ENCODE measurements at places on chromosomes 16 and 17.

- DNase-seq, result no peak
These were observed 44.7 kb upstream of the LGALS9 start for GRCh38 chr17:27586203-27586721.

DNA sequence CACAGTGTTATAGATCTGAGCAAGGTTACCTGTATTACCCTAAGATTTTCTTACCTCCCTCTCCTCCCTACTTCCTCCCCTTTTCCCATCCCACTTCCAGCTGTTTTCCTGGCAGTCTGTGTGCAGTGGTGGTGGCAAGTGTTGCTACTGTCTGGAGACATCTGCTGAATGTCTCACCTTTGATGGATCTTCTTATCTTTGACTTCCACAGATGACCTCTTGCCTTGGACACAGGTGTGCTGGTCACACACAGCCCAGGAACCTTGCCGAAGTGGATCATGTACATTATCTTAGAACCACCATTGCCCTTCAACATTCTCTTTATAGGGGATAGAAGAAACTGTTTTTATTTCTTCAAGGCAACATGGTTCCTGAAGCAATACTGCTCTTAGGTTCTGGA lies 245.1 kb downstream of the UTP18 start:
- DNase-seq, result no peak

DNA sequence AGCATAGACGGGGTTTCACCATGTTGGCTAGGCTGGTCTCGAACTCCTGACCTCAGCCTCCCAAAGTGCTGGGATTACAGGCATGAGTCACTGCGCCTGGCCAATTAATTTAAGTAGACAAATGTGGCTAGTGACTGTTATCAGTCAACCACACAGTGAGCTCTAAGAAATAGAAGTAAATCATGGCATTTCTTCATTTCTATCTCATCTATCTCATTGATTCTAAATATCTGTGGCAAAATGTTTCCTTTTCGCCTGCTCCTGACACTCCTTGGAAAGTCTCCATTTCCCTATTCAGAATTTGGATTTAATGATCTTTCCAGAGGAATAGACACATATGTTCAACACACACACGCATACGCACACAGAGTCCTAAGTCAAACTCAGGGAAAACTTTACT lies 81.3 kb downstream of the HIC1 start:
- DNase-seq, result no peak

GRCh38 chr17:67867591-67867990 lies 42.3 kb downstream of the BPTF start:
- DNase-seq, result no peak

GRCh38 chr17:56593086-56593645 lies 333 bp upstream of the NOG start:
- peak; percentile 49 for DNase-seq

GRCh38 chr17:51346218-51346982 lies 86.1 kb downstream of the UTP18 start:
- no peak for DNase-seq

DNA sequence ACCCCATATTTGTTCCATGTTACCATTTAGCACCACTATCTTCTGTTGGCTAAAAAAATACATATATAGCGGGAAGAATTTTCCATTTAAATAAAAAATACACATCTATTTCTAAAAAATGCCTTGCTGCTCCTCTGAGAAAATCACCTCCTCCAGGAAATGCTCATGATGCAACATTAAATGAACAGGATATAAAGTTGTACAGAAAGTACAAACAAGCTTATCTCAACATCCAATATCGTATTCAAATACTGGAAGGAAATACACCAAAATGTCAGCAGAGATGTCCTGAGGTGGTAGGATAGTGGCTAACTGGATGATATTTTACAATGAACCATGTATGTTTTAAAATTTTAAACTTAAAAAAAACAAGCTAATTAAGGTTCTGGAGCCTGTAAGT lies 21.3 kb downstream of the GNA13 start:
- no peak for DNase-seq

- DNase-seq, result no peak
These were observed 149.9 kb downstream of the SLC39A11 start for GRCh38 chr17:72942579-72942978.

DNA sequence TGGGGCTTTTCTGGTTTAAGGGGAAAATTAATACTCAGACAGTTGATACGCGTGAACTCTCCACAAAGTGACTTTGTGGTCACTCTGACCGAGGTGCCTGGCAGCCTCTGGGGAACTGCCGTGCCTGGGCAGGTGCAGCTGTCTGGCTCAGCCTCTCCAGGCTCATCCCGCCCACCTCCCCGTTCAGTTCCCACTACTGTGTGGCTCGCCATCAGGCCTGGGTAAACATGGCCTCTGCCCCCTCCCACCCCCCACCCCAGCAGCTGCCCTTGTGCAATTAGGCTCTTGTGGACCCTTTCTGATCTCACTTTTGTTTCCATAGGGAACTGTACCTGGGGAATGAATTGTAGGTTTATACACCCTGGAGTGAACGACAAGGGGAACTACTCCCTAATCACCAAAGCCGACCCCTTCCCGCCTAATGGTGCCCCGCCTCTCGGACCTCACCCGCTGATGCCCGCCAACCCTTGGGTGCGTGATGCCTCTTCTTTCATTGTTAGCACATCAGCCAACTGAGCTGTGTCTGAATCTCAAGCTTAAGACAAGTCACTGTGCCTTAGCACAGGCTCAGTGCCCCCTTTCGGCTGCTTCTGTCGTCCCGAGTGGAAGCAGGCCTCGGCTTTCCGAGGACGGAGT lies 27.8 kb downstream of the ZC3H18 start:
- no peak for DNase-seq

DNA sequence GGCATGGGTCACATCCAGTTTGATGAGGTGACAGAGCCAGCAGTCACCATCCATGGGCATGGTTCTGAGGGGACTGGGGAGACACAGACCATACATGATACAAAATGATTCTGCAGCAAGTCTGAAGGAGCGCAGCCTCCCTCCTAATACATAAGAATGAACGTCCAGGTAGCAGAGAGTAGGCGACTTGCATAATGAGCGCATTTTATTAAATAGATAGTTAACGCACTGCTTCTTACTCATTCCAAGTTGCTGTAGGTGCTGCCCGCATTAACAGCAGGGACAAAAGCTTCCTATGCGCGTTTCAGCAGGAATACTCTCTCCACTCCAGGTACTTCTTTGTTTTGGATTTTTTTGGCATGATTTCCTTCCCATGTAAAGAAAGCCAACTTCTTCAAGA lies 73.8 kb downstream of the SLC5A11 start:
- no peak for DNase-seq

GRCh38 chr17:44543213-44543904 lies 13.9 kb upstream of the FZD2 start:
- no peak for DNase-seq

- no peak for DNase-seq
These were observed 72.3 kb downstream of the TANGO6 start for GRCh38 chr16:68915589-68915988.

GRCh38 chr17:3804503-3804931 lies 3.5 kb upstream of the ITGAE start:
- no peak for DNase-seq

DNA sequence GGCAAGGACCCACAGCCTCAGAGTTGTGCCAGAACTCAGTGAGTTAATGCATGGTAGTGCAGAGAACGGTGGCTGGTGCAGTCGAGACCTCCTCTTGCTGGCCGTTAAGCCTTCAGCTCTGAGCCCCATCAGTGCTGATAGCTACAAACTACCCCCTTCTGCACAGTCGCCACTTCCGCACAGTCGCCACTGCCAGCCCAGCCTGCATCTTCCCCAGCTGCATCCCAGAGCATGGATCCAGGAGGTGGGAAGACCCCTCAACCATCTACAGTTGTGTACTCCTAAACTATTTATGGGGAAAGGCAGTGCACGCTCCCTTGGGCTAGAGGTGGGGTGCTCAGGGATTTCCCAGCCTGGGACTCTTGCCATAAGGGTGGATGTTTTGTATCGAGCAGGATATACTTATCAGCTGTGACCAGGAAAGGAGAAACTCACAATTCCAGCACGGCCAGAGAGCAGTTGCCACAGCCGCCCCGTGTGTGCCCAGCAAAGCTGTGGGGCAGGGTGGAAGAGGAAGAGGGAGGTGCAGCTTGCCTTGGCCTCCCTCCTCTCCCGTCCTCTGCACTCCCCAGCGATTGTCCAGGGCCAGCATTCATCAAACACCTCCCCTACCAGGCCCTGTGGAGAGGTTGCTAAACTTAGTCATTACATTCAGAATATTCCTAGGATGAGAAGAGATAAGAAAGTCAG lies 49.5 kb upstream of the CMIP start:
- no peak for DNase-seq

- DNase-seq, result no peak
These were observed 138.0 kb downstream of the ANKFN1 start for GRCh38 chr17:56291226-56291805.

Data from effector CD8-positive, alpha-beta T cell (primary cell).